A549 treated with AZD2906 at 1 μM for 4 hours (cell line): ENCODE measurements at places on chromosomes 6 and 20. TPM values are rescaled to one million over a fixed set of nuclear protein-coding genes. Genes with fewer than 3 reads are reported as not detected.

EEF1E1 gene
- 51.9 to 76.9 TPM (median 59.1 TPM) in 5 replicates for total RNA-seq

TMEM63B gene
- total RNA-seq = 11.7 to 16.2 TPM (median 14.1 TPM) in 5 replicates

ZSCAN23 gene
- not detected in 5 replicates for total RNA-seq

SNAP25 gene
- total RNA-seq = 13.3 to 18.4 TPM (median 16.2 TPM) in 5 replicates

ZSCAN9 gene
- total RNA-seq = 6.1 to 8.0 TPM (median 6.8 TPM) in 5 replicates

FOXC1 gene
- 4.8 to 6.9 TPM (median 6.4 TPM) in 5 replicates for total RNA-seq
